ENCODE measurements at places on chromosomes 2 and 18.

GRCh38 chr2:84939426-84940087, 31.4 kb upstream of the KCMF1 start:
- no peak for DNase-seq

- peak; percentile 36 for DNase-seq
Observed at GRCh38 chr2:46010925-46011490, 286.2 kb upstream of the EPAS1 start.

- DNase-seq, result no peak
Observed at GRCh38 chr2:85111819-85112281, 21.3 kb upstream of the TCF7L1 start.

- no peak for DNase-seq
Observed at GRCh38 chr2:118576109-118576855, 271.2 kb downstream of the EN1 start.

GRCh38 chr2:98480598-98480997, 35.9 kb downstream of the INPP4A start:
- no peak for DNase-seq

- no peak for DNase-seq
Observed at GRCh38 chr2:120504936-120505705, 159.2 kb downstream of the INHBB start.

GRCh38 chr2:215363039-215363438, 51.2 kb downstream of the ATIC start:
- DNase-seq, result no peak

Data from NCI-H2029 (cell line).